ENCODE measurements at places on chromosomes 2 and 18.

DNA sequence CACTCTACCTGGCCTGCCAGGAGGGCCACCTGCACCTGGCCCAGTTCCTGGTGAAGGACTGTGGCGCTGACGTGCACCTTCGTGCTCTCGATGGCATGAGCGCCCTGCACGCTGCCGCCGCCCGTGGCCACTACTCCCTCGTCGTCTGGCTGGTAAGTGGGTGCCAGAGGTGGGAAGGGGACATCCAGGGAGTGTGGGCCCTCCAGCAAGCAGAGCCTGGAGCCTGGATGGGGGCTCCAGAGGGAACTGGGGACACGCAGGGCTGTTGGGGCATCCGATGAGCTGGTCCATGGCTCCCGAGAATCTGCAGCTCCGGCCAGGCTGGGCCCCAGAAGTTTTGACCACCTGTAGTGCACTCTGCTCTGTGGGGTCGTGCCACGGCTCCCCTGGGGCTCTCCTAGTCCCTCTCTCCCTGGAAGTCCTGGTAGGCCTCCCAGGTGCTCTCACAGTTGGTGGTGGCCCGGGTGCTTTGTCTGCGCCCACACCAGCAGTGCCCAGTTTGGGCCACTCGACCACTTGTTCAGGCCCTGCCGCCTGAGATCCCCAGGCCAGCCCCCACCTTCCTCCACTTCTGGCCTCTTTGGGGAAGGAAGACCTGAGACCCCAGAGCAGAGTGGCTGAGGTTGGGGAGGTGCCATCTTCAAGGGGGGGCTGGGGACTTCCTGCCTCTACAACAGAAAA, 4.7 kb downstream of the ESPNL start:
- peak; percentile 73 for DNase-seq

- DNase-seq: peak; percentile 95
These were observed at the start of gene TUBB6 for GRCh38 chr18:12307701-12308385. Gene TUBB6 (plus strand): TSS chr18:12308241. CDS start chr18:12308293, 52 bp downstream.

- DNase-seq: no peak
These were observed 329.5 kb downstream of the PAX3 start for GRCh38 chr2:221969087-221969829.

GRCh38 chr2:144165599-144166250, 354.2 kb downstream of the ZEB2 start:
- DNase-seq: no peak

- peak; percentile 16 for DNase-seq
These were observed 2.7 kb upstream of the PRELID3A start for GRCh38 chr18:12405066-12405465.

- no peak for DNase-seq
These were observed 89.8 kb downstream of the STPG4 start for GRCh38 chr2:47065343-47065742.

GRCh38 chr18:58362027-58362575, 266.8 kb downstream of the ALPK2 start:
- peak; percentile 78 for DNase-seq

GRCh38 chr2:225008935-225009334, 33.3 kb downstream of the DOCK10 start:
- no peak for DNase-seq

- DNase-seq: no peak
These were observed 44.0 kb downstream of the COBLL1 start for GRCh38 chr2:164797627-164798026.

GRCh38 chr2:235598532-235599531, 105.0 kb downstream of the AGAP1 start:
- DNase-seq: peak; percentile 24

GRCh38 chr2:151150331-151151320, 111.0 kb downstream of the RBM43 start:
- DNase-seq: no peak

Measured in posterior vena cava (tissue), 2 donors.